ENCODE measurements at places on chromosomes 3 and 15. TPM values are rescaled to one million over a fixed set of nuclear protein-coding genes. Genes with fewer than 3 reads are reported as not detected.

- H3K36me3 ChIP-seq = no peaks in the 10 kb centered on the region
- peaks cover 13% of the 10 kb centered on the region for H3K4me1 ChIP-seq
- peaks cover 29% of the 10 kb centered on the region for H3K27me3 ChIP-seq
- no peak for DNase-seq
- H3K4me3 ChIP-seq = peak overlapping the region; percentile 12
These were observed 1.5 kb downstream of the CYP1A1 start for GRCh38 chr15:74723754-74724334.

DNA sequence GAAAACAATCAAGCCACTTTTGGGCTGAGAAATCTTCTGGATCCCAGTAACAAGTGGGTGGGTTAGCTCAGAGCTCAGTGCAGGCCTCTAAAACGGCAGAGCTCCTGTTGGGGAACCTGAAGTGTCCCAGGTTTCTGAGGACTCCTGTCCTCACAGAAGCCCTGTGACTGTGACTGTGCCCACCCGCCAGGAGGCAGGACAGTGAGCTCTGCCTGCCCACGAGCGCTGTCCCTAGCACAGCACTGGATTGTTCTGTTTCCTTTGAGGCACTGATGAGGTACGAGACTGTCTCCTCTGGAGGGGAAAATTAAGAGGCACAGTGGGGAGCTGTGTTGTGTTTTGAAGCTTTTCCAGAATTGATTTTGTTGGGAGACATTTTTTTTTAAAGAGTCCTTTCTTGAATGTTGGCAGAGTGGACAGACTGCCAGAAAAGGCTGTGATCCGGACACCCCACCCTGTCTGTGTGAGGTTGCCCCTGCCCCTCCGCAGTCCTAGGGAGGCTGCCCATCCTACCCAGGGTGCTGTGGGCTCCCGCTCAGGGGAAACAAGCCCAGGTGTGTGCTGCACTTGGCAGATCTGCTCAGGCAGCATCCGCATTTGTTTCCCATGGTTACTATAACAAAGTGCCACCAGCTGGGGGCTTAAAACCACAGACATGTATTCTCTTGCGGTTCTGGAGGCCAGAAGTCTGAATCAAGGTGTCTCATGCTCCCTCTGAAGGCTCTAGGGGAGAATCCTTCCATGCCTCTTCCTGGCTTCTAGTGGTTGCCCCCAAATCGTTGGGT lies 66.6 kb upstream of the LARS2 start:
- H3K4me1 ChIP-seq = no peaks in the 10 kb centered on the region
- H3K4me3 ChIP-seq = no peak overlapping the region
- no peaks in the 10 kb centered on the region for H3K36me3 ChIP-seq
- H3K27ac ChIP-seq = no peak overlapping the region
- DNase-seq = peak; percentile 23
- H3K27me3 ChIP-seq = peaks cover 41% of the 10 kb centered on the region

- peaks cover 65% of the 10 kb centered on the region for H3K36me3 ChIP-seq
- no peak overlapping the region for H3K4me3 ChIP-seq
- DNase-seq = no peak
- H3K4me1 ChIP-seq = peaks cover 80% of the 10 kb centered on the region
- H3K27ac ChIP-seq = no peak overlapping the region
These were observed 46.8 kb downstream of the GLB1 start for GRCh38 chr3:33050071-33050653.

DNA sequence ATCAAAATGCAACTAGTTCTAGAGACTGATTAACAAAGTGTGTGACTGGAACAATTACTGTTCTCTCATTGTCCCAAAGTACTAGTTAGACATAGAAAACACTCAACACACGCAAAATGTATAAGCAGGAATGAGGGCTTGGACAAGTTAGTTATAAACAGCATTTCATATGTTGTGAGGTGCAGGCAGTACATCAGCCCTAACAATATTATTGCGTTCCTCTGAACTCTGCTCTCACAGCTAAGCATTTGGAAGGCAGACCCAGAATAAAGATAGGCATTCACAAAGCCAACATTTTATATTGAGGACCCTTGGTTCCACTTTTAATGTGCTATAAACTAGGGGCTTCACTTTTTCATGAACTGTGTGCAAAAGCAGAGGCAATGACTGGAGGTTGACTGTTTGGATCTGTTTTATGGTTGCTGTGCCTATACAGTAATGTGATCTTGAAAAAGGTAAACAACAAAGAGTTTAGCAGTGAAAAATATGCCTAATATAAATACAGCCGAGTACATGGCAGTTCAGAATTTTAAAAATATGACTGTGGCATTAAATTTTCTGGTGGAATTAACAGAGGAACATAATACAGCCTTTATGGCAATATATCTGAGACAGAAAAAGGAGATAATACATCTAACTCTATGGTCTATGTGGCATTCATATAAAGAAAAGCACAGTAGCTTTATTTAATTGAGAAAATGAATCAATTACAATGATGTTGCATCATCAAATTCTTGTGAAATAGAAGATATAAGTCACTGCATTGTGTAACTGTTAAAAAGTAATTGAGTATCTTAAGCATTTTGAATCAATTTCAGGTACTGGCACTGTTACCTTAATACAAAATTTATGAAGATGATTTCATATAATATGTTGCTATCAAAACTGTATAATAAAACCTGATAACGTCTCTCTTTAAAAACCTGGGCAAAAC lies 80.0 kb upstream of the SKOR1 start:
- no peak for DNase-seq
- H3K27ac ChIP-seq = peak overlapping the region; percentile 64
- peaks cover 39% of the 10 kb centered on the region for H3K4me1 ChIP-seq
- no peaks in the 10 kb centered on the region for H3K36me3 ChIP-seq
- peak overlapping the region; percentile 1 for H3K4me3 ChIP-seq
- no peaks in the 10 kb centered on the region for H3K27me3 ChIP-seq

DNA sequence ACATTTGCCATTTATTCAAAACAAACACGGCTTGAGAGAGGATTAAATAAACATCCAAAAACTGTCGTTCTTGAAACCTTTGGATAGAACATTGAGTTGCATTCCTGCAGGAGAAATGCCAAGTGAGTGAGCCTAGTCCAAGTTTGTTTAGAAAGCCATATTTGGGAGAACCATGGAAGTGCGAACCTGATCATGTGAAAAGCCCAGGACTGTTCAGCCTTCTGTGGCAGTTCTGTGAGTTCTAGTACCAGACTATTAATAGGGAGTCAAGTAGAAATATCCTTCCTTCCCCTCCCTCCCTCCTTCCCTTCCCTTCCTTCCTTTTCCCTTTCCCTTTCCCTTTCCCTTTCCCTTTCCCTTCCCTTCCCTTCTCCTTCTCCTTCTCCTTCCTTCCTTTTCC lies 470.4 kb downstream of the LPP start:
- no peak overlapping the region for H3K4me3 ChIP-seq
- H3K36me3 ChIP-seq = peaks cover 13% of the 10 kb centered on the region
- DNase-seq = no peak
- no peak overlapping the region for H3K27ac ChIP-seq

GRCh38 chr3:108605491-108605890 lies 16.0 kb downstream of the DZIP3 start:
- peaks cover 46% of the 10 kb centered on the region for H3K4me1 ChIP-seq
- H3K27me3 ChIP-seq = no peaks in the 10 kb centered on the region

DNA sequence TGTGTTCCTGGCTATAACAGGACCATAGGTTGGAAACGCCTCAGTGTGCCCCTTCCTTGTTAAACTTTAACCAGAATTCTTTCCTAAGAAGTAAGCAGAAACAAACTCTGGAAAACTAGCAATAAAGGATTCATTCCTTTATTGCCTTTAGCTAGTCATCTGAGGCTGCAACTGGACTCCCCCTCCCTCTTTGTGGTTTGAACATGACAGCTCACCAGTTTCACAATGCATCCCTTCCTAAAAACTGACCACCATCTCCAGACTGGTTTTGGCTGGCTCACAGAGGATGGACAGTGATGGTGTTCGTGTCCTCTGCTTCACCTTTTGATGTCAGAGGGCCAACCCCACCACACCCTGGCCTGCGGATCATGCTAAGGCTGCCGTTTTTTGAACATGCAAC lies 27.9 kb upstream of the TGFBR2 start:
- peaks cover 2% of the 10 kb centered on the region for H3K4me1 ChIP-seq
- no peaks in the 10 kb centered on the region for H3K27me3 ChIP-seq
- no peaks in the 10 kb centered on the region for H3K36me3 ChIP-seq

DNA sequence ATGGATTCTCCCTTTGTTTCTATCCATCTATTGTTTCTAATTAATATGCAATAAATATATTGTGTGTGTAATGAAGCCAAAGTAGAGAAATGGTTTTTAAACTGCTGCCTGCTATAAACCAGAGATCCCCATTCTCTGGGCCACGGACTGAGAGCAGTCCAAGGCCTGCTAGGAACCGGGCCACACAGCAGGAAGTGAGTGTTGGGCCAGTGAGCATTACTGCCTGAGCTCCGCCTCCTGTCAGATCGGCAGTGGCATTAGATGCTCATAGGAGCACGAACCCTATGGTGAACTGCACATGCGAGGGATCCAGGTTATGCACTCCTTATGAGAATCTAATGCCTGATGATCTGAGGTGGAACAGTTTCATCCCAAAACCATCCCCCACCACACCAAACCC lies 85.2 kb upstream of the POMGNT2 start:
- peaks cover 6% of the 10 kb centered on the region for H3K27me3 ChIP-seq
- H3K27ac ChIP-seq = no peak overlapping the region
- H3K4me3 ChIP-seq = no peak overlapping the region
- DNase-seq = no peak
- H3K4me1 ChIP-seq = peaks cover 21% of the 10 kb centered on the region
- H3K36me3 ChIP-seq = peaks cover 6% of the 10 kb centered on the region

DNA sequence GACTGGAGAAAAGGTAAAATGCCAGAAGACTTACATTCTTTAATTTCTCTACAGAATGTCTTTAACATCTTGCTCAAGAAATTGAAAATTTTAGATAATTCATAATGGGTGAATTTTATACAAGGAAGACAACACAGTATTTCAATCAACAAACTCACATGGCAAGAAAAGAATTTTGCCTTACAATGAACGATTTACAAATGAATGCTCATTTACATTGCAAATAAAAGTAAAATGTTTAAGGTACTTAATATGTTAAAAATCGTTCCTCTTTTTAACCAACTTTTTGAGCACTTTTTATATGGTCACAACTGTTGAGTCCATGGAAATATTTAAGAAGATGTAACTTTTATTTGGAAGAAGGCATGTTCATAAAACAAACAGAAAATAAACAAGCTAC lies 174.8 kb upstream of the UBE2E2 start:
- DNase-seq = no peak
- no peaks in the 10 kb centered on the region for H3K36me3 ChIP-seq
- no peak overlapping the region for H3K27ac ChIP-seq
- H3K4me1 ChIP-seq = no peaks in the 10 kb centered on the region
- H3K27me3 ChIP-seq = no peaks in the 10 kb centered on the region

GRCh38 chr3:153595186-153595815 lies 433.3 kb downstream of the RAP2B start:
- H3K27ac ChIP-seq = no peak overlapping the region
- no peak for DNase-seq
- H3K4me1 ChIP-seq = peaks cover 3% of the 10 kb centered on the region

DNA sequence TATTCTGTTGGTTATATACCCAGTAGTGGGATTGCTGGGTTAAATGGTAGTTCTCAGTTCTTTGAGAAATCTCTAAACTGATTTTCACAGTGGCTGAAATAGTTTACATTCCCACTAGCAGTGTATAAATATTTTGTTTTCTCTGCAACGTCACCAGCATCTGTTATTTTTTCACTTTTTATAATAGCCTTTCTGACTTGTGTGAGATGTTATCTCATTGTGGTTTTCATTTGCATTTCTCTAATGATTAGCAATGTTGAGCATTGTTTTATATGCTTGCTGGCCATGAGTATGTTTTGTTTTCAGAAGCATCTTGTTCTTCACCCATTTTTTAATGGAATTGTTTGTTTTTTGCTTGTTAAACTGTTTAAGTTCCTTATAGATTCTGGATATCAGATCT lies 612.7 kb upstream of the SGO1 start:
- no peak overlapping the region for H3K4me3 ChIP-seq
- H3K4me1 ChIP-seq = no peaks in the 10 kb centered on the region
- no peak overlapping the region for H3K27ac ChIP-seq
- H3K27me3 ChIP-seq = no peaks in the 10 kb centered on the region

DNA sequence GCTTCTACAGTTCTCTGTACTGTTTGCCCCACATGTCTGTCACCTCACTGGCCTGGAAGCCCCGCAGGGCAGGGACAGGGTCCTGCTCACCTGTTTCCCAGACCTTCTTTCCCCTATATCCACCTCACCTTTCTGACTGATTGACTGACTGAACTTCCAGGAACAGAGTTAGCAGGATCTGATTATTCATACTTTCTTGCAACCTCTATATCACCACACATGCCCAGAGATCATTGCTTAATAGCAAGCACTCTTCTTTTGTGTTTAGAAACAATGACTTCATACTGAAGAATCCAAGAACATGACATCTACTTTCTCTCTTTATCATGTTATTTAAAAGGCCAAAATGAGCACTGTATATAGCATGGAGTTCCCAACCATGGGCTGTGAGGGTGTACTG lies 18.0 kb upstream of the CLEC3B start:
- H3K36me3 ChIP-seq = peaks cover 51% of the 10 kb centered on the region
- no peak overlapping the region for H3K4me3 ChIP-seq
- peaks cover 25% of the 10 kb centered on the region for H3K4me1 ChIP-seq
- H3K27me3 ChIP-seq = no peaks in the 10 kb centered on the region

DNA sequence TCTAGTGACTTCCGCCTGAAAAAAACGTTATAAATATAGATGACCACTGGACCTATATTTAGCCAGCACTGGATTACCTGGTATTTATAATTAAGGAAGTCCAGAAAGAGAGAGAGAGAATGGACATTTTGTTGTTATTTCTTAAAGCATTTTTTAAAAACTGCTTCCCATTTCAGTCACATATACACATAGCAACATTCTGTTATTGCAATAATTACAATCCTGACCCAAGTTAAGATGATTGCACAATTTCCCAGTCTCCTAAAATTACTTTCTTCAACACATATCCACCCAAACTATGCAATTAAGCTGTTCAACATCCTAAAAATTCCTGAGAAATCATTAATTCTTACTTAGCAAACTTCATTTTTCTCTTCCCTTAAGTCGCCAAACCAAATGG lies 37.7 kb downstream of the PCSK6 start:
- H3K36me3 ChIP-seq = no peaks in the 10 kb centered on the region
- no peak overlapping the region for H3K4me3 ChIP-seq
- peaks cover 5% of the 10 kb centered on the region for H3K4me1 ChIP-seq
- peaks cover 23% of the 10 kb centered on the region for H3K27me3 ChIP-seq

DNA sequence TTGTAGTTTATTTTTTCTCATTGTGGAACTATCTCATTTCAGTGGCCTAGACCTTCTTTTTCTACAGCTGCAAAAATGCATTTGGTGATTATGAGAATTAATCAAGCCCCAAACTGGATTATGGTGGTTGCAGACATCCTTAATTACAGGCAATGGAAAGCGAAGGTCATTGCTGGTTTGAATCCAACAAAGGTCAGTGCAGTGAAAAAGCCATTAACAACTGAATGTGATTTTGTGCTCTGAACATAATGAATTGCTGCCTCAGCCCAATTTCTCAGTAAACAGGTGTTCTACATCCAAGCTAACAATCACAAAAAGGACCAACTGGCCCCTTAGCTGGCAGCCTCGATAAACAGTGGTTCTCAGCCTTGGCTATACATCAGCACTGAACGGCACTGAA lies 260.1 kb upstream of the DPPA4 start:
- H3K27ac ChIP-seq = no peak overlapping the region
- H3K4me1 ChIP-seq = no peaks in the 10 kb centered on the region
- H3K36me3 ChIP-seq = no peaks in the 10 kb centered on the region
- DNase-seq = no peak
- H3K27me3 ChIP-seq = no peaks in the 10 kb centered on the region

The THBS1 gene
- 1.4 TPM for total RNA-seq

The APBA2 gene
- 7.9 TPM for total RNA-seq

The APOD gene
- total RNA-seq = 9.3 TPM

The LRRIQ4 gene
- total RNA-seq = 0.35 TPM

The HDC gene
- total RNA-seq = not detected

The CERS3 gene
- total RNA-seq = not detected

The ALG1L2 gene
- 1.4 TPM for total RNA-seq

The DMXL2 gene
- total RNA-seq = 10.4 TPM

The LSAMP gene
- total RNA-seq = not detected

The TWF2 gene
- 131 TPM for total RNA-seq

The MYO5C gene
- 1.3 TPM for total RNA-seq

The GABRA5 gene
- not detected for total RNA-seq

The P3H2 gene
- not detected for total RNA-seq

The TM4SF18 gene
- total RNA-seq = not detected
